Activated T-helper 2 cell treated with anti-CD3 and anti-CD28 coated beads, Interferon-gamma antibody, Interleukin-2, Interleukin-4, amounts not matched to agents 10 μg/mL and 5 μg/mL and 100 μg/mL, durations not matched to agents 14 hours and 24 hours and 36 hours (primary cell): ENCODE measurements at places on chromosomes 5 and 9. TPM values are rescaled to one million over a fixed set of nuclear protein-coding genes. Genes with fewer than 3 reads are reported as not detected.

The RMRP gene
- 5,290 and 6,583 TPM in 2 replicates for total RNA-seq

DNA sequence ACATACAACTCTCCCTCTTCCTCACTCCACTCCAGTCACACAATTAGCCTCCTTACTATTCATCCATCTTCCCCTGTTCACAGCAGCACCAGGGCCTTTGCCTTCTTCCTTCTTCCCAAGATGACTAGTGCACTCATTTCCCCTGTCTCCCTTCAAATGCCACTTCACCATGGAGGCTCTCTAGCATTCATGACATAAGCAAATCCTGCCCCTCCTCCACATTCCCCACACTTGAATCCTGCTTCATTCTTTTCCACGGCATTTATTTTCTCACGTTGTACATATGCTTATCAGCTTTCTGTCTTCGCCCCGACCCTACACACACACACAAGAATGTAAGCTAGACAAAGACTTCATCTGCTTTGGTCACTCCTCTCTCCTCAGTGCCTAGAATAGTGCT, 133.3 kb downstream of the CDK5RAP2 start:
- DNase-seq: no peak

DNA sequence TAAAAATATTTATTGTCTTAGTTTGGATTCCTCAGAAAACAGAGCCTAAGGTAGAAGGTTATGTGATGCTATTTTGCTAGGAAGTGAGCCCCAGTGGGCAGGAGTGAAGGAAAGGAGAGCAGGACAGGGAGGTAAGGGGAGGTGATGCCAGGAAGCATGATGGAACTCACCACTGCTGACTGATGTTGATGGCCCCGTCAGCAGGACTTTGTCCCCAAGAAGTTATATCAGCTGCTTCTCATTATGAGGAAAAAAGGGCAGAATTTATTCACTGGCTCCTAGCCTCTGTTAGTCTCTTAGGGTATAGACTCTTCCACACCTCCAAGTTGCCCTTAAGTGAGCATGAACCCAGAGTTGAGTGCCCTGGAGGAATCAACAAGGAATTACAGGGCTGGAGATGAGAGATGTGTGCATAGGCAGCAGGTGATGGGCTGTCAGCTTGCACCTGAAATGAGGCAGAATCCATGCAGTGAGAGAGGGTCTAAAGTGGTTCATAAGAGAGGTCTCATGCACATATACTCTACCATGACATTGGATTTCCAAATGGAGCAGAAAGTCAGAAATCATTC, 120.6 kb upstream of the NIPBL start:
- DNase-seq: no peak

The TPPP gene
- total RNA-seq: 0.09 and 0.11 TPM in 2 replicates
